NCI-H446 treated with DMSO at 0.1 percent for 48 hours (cell line): ENCODE measurements at places on chromosomes 4 and X.
A peak's percentile ranks its signal among the peaks of the same experiment; 100 is the strongest.

DNA sequence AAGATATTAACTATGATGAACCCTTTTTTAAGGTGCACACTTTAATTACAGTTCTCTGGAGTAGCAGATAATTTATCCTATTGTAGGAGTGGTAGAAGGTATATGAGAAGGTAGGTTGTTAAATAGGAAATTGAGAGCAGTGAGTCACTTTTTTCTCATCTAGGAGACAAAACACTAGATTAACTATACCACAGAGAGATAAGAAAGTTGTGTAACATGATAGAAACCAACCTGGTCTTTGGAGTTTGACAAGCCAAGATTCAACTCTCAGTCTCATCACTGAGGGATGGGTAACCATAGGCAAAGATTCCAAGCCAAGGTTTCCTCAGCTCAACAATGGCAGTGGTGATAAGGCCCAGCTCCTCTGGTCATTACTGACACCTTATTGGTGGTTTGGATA lies 104.0 kb downstream of the MAD2L1 start:
- no peak for DNase-seq

- DNase-seq = no peak
Observed at GRCh38 chr4:61212788-61213187, 12.7 kb downstream of the ADGRL3 start.

DNA sequence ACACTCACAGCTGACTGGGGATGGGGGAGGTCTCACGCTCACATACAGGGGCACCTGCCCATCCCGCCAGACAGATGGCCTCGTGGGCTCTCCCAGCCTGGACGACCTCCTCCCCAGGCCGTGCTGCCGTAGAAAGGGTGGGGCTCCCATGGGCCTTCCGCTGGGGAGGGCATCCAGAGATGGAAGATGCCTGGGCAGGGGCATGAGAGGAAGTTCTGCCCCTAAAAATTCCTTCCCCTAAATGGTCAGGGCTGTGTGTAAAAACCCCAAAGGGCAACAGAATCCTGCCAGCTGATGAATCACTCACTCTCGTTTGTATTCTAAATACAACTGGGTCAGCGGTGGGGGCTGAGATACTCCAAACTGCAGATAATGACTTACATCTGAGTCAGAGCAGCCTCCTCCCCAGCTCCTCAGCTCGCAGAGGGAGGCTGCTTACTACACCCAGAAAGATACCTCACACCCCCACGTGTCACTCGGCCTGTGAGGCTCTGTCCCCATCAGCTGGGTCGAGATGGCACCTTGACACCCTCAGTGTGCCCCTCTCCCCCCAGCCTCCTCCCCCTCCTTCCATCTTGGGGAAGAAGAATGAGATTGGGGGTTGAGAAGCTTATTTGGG lies 10.1 kb downstream of the WDR1 start:
- DNase-seq = no peak

DNA sequence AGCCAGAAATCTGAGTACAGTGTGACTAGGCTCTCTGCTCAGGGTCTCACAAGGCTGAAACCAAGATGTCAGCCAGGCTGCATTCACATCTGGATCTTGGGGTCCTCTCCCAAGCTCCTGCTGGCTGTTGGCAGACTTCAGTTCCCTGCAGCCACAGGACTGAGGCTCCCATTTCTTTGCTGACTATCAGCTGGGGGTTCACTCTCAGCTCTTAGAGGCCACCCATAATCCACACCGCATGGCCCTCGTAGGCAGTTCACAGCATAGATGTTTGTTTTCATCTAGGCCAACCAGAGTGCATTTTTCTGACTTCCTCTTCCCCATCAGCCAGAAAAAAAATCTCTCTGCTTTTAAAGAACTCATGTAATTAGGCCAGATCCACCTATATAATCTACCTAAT lies 8.2 kb upstream of the WDR44 start:
- no peak for DNase-seq

DNA sequence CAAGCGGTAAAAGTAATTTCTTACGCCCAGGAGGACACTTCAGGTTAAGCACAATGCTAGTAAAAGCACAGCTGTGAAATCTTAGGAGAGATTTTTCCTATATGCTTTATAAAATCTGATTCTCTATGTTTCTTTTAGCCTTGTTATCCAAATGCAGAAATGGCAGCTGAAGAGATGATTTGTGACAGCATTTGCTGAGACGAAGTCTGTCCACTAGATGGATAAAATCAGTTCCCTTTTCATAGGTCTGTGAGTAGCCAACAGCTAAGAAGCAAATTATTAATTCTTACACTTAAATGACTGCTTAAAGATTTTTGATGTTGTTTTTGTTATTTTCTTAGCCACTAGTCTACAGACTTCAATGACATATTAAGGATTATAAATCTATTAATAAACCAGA lies 5.3 kb downstream of the GPM6A start:
- DNase-seq = peak; percentile 63
